Kidney capillary endothelial cell (primary cell): ENCODE measurements at places on chromosomes 2 and 18.

GRCh38 chr2:197960786-197961185 is 156.4 kb downstream of the PLCL1 start:
- DNase-seq, result no peak

DNA sequence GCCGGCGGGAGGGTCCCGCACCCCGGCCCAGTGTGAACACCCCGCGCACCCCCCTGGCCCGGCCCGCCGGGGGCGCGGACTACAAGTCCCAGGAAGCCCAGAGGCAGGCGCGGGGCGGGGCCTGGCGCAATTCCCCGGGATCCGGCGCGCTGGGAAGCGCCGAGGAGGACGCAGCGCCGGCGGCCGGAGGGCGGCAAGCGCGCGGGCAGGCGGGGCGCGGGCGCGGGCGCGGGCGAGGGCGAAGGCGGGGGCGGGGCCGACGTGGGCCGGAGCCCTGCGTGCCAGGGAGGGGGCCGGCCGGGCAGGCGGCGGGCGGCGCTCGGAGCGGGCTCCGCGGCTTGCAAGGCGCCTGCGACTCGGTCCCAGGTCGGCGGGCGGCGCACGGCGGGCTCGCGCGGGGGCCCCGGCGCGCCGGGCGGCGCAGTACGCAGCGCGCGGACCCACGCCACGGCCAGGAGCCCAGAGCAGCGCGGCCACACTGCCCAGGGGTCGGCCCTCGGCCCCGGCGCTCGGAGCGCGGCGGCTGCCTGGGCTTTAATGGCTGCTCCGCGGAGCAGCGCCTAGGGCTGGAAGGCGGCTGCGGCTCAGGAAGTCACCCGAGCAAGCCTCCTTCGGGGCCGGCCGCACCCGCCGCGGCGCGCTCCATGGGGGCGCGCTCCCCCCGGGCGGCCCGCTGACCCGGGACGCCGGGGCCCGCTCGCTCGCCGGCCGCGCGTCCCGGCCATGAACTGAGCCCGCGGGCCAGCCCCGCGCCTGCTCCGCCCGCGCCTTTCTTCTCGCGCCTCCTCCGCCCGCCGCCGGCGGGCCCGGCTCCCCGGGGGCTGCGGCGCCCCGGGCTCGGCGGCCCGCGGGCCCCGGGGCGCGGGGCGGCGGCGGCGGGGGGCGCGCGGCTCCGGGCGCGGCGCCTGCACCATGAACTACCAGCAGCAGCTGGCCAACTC is at the start of gene AGAP1:
AGAP1 (plus strand) TSS at position 269 of the 941 bp plus-strand sequence.
- peak; percentile 68 for DNase-seq

GRCh38 chr18:46246101-46246500 is 141.9 kb downstream of the HAUS1 start:
- no peak for DNase-seq

DNA sequence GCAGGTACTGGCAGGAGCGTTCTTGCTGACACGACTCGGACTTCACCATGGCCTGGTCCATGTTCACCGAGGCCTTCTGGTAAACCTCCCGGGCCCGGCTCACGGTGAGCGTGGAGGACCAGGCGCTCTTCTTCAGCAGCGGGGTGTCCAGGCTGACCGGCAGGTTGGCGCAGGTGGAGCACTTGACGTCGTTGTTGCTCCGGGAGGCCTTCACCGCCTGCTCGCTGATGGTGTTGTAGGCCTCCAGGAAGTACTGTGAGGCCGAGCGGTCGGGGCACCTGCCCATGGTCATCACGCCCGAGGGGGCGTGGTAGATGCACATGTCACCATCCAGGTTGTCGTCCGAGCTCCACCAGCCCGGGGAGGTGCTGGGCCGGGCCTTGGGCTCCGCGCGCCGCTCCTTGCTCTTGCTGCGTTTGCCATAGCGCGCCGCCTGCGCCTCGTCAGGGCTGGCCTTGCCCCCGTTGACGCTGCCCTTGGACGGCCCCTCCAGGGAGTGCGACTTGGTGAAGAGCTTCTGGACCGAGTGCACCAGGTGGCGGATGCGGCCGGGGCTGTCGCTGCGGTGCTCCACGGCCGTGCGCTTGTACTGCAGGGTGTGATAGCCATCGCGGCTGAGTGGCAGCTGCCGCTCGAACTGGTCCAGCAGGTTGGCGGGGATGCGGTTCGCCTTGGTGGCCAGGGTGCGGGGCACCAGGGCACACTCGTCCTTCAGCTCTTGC is 429.3 kb downstream of the TGIF1 start:
- no peak for DNase-seq

DNA sequence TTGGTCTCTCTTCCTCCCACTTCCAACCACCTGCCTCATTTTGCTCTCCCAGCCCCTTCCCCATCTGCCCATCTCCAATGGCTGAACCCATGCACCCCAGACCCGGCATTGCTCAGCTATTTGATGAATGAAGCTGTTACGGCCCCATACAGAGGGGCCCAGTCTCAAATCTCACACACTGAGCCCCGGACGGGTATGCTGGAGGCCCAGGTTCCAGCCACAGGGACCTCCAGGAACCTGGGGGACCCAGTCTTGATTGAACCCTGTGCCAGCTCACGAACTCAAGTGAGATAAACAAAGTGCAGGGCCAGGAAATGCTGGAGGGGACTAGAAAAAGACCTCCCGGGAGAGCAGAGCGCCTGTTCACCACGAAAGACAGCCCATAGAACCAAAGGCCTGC is 63.4 kb upstream of the TEX51 start:
- no peak for DNase-seq

- DNase-seq, result no peak
Observed at GRCh38 chr2:214730800-214731407, 78.6 kb downstream of the BARD1 start.

- peak; percentile 30 for DNase-seq
Observed at GRCh38 chr2:135744760-135745314, 3.2 kb downstream of the UBXN4 start.

- no peak for DNase-seq
Observed at GRCh38 chr2:202147775-202148174, 74.7 kb downstream of the KIAA2012 start.

GRCh38 chr18:53458268-53458667 is 766.2 kb downstream of the MBD2 start:
- no peak for DNase-seq

DNA sequence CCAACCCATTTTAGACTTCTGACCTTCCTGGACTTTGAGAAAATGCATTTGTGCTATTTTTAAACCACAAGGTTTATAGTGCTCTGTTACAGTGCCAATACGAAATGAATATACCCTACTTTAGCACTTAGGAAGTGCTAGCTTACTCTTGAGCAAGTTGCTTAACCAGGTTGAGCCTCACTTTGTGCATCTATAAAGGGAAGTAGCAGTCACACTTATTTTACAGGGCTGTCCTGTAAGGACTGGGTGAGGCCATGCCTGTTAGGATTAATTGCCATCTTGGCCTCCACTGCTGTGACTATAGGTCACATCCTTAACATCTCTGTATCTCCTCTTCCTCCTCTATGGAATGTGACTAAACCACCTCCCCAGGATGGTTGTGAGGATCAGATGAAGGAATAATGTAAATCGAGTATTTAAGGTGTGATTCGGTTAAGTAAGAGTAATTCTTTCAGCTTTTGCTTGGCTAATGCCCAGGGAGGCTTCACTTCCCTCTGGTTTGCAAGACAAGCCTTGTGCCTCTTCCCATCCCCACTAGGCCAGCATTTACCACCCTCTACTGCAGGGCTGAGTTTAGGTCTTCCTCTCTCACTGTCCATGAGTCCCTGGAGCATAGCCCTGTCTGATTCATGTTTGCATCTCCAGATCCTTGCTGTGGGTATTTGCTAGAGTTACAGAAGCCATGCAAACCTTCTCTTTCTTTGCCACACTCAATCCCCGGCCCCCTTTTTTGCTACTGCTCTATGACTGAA is 341.2 kb downstream of the ZNF521 start:
- DNase-seq, result no peak

DNA sequence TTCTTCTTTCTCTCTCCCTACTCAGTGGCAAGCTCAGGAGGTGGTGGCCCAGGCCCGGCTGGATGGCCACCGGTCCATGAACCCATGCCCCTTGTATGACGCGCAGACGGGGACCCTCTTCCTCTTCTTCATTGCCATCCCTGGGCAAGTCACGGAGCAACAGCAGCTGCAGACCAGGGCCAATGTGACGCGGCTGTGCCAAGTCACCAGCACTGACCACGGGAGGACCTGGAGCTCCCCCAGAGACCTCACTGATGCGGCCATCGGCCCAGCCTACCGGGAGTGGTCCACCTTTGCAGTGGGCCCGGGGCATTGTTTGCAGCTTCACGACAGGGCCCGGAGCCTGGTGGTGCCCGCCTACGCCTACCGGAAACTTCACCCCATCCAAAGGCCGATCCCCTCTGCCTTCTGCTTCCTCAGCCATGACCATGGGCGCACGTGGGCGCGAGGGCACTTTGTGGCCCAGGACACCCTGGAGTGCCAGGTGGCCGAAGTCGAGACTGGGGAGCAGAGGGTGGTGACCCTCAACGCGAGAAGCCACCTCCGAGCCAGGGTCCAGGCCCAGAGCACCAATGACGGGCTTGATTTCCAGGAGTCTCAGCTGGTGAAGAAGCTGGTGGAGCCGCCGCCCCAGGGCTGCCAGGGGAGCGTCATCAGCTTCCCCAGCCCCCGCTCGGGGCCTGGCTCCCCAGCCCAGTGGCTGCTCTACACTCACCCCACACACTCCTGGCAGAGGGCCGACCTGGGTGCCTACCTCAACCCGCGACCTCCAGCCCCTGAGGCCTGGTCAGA is 1.8 kb downstream of the NEU2 start:
- no peak for DNase-seq

GRCh38 chr2:10160203-10160955 is 37.8 kb downstream of the RRM2 start:
- no peak for DNase-seq

GRCh38 chr2:54457323-54458023 is 1.3 kb downstream of the SPTBN1 start:
- DNase-seq, result peak; percentile 44

- DNase-seq, result no peak
Observed at GRCh38 chr2:235343869-235344268, 150.0 kb upstream of the AGAP1 start.

- peak; percentile 61 for DNase-seq
Observed at GRCh38 chr18:35491700-35492077, 6.1 kb downstream of the INO80C start.

DNA sequence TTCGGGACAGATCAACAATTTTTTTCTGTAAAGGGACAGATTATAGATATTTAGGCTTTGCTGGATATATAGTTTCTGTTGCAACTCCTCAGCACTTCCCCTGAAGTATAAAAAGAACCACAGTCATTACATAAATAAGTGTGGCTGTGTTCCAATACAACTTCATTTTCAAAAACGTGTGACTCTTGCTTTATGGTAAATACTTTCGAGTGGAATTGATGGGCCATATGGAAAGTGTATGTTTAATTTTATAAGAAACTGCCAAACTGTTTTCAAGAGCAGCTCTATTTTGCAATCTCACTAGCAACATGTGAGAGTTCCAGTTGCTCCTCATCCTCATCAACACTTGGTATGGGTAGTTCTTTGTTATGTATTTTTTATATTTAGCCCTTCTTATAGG is 370.9 kb downstream of the PLCL1 start:
- DNase-seq, result no peak

- no peak for DNase-seq
Observed at GRCh38 chr18:24456549-24456948, 3.9 kb upstream of the HRH4 start.

- DNase-seq, result no peak
Observed at GRCh38 chr2:20994130-20994529, 49.7 kb downstream of the APOB start.

GRCh38 chr2:108986916-108987510 is 2.0 kb downstream of the EDAR start:
- DNase-seq, result no peak

DNA sequence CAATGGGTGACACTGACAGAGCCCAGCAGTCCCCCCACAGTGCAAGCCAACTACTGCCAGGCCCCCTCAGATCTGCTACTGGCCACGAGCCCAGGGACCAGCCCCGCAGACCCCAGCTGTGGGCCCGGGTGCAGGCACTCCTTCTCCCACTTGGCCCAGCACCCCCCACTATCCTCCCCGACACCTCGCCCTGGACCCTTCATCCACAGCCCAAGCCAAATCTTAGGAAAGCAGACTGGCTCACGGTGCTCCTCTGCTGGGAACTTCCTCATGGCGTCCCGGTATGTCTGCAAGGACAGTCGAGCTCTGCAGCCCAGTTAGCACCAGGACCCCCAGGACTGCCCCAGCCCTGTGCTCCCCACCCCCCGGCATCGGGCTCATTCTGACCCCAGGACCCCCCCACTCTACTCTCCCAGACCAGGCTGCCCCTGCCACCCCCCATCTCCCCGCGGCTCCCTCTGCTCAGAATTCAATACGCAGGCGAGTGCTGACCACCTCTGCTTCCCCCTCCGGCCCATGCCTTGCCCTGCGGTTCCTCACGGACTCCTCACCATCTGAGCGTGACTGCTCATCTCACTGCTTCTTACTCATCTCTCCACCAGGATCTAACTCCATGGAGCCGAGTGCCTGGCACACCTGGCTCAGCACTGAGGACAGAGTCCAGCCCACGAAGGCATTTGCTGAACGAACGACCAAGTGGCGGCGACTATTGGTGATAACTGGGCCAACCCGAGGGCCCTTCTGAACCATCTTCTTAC is 85.7 kb downstream of the PXDN start:
- no peak for DNase-seq

- DNase-seq, result no peak
Observed at GRCh38 chr2:120736202-120736623, 545 bp downstream of the GLI2 start.

DNA sequence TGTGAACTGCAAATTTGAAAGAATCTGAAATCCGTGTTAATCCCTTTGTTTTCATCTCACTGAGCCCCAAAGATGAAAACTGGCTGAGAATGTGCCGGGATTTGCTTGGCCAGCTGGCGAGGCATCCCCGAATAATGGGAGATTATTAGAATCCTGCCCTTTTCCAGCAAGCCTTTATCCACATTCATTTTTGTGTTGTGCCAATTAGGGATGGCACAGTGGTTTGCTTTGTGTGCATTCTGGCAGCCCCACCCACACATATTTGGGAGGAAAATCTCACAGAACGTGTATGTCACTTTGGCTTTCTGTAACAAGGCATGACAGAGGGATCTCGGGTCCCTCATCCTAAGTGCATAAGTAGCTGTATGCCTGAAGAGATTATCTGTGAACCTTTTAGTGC is 405.8 kb upstream of the FAM98A start:
- DNase-seq, result no peak

DNA sequence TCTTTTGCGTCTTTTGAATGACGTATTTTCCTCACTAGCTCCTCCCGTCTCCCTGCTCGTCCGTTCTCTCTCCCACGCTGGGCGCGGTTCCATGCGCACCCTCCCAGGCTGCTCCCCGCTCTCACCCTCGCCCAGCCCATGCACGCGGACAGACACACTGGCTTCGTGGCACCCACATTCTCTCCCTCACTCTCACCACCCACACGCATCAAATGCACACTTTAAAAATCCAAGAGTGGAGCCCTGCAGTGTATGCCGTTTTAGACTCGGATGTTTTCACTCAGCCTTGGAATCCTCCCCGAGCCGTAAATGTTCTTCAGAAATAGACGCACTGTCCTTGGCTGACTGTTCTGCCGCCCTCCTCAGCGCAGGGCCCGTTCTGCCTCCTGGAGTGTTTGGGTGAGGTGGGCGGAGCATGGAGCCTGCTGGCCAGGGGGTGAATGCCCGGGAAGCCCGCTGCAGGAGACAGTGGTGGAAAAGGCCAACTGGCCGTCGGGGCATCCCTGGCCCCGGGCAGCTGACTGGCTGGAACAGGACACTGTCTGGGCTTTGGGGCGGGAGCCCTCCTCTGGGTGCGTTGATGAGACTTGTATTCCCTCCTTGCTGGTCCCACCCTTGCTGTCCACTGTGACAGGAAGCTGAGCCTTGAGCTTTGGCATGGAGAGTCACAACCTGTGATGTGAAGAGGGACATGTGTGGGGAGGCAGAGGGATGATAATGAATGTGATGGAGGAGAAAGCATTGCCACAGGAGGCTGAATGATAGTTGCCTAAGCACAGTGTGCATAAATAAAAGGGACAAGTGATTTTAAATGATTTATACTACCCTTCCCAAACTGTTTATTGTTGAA is 35.4 kb upstream of the LYPD6B start:
- no peak for DNase-seq
